ENCODE measurements at places on chromosomes 4 and X.

DNA sequence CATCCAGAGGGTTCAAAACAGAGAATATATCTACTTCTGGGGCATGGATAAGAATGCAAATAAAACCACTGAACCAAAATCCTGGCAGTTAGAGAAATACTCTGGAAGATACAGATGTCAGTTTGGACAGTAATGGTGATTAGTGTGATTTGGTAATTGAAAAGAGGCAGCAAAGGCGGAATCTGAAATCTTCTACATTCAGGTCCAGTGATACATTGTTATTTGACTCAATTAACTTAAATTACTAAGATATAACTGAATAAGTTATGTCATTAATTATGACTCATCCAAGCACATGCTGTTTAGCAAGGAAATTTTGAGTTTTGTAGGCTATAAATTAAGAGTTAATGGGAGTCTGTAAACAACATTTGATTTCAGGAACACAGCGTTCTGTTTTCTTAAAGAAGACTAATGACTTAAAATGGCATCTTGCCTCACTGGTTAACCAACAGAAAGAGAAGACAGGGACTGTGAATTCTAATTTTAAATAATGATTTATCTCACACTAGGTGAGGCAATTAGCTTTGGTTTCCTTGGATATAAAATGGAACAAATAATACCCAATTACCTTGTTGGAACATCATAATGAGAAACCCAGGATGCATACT is 937.1 kb downstream of the PDHA2 start:
- DNase-seq = no peak

- DNase-seq = no peak
Observed at GRCh38 chr4:155954118-155954685, 536 bp upstream of the CTSO start.

- no peak for DNase-seq
Observed at GRCh38 chr4:123325241-123325681, 71.3 kb upstream of the SPRY1 start.

GRCh38 chr4:42474406-42474805 is 77.1 kb downstream of the SHISA3 start:
- no peak for DNase-seq

DNA sequence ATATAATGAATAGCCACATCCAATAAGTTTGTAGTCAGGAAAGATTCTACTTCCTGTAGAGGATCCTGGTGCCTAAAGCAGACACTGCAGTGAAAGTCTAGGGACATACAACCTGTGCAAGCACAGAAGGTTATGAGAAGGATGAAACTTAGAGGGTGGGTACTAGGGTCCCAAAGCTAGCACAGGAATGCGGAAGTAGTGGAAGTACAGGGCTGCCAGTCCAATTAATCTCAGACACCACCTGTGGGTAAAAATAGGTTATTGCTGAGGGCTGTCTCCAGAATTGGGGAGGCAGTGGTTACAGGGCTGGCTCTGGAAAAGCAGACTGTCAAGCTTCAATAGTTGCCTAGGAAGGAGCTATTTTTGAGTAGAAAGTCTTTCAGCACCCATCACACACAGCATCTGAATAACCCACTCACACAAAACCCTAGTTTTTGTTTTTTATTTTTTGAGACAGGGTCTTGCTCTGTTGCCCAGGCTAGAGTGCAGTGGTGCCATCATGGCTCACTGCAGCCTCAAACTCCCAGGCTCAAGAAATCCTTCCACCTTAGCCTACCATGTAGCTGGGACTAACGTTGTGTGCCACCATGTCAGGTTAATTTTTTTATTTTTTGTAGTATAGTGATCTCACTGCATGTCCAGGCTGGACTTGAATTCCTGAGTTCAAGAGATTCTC is 50.8 kb upstream of the ELF2 start:
- DNase-seq = no peak
